Femur (tissue), 1 donor: ENCODE measurements at places on chromosomes 16 and 17.

DNA sequence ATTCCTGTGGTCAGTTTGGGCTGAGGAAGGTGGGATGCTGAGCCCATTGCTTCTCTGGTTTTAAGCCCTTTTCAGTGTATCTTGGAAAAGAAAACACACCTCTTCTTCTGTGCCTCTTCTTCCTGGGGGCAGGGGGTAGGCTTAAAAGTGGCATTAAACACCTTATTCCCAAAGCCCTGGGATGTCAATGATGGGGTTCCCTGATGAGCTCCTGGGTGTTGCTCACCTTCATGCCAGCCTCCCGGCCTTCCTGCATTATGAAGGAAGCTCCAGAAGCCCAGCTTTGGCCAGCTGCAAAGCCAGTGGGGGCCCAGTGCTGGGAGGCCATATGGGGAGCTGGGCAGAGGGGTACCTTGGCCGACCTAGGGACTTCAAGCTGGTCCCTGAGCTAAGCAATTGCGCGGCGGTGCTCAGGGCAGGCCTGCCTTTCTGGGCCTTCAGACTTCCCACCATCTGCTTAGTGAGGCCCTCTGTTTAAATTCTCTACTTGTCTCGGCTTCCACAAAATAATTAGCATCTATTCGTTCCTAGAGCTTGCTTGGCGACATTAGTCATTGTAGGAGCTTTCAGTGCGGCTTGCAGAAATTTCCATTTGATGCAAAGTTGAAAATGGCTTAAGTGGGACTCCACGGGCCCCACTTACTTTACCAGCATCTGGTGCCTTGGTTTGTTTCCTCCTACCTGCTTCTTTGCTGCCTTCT is 121.7 kb upstream of the NLRP1 start:
- no peak for DNase-seq

DNA sequence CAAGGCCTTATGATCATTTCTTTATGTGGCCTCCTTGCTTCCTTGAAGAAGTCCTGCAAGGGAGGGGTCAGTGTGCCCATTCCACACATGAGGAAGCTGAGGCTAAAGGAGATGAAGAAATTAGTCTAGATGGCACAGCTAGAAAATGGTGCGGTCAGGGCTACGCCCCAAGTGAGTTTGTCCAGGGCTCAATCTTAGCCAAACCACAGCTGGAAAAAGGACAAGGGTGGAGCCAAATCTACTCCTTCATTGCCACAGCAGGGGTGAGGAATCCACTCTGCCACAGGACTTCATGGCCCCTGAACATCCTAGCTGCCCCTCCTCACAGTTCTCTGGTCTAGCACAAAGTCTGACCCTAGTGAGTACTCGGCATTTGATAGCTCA is 16.2 kb downstream of the BEAN1 start:
- DNase-seq = no peak

DNA sequence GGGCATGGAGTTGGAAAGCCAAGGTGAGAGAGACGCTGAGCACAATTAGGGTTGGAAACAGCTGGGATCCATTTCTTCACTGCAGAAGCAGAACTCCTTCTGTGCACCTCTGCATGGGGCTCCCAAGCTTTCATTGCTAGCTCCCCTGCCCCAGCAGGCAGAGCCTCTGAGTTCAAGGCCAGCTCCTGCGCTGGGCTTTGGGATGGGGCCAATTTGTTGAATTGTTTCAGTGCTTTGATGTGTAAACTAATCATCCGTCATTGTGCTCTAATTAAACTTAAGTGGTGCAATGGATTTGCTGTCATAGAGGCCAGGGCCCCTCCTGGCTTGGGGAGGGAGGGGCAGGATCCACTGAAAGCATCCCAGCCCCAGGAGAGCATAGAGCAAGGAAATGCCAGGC is 13.5 kb upstream of the LYRM9 start:
- no peak for DNase-seq

DNA sequence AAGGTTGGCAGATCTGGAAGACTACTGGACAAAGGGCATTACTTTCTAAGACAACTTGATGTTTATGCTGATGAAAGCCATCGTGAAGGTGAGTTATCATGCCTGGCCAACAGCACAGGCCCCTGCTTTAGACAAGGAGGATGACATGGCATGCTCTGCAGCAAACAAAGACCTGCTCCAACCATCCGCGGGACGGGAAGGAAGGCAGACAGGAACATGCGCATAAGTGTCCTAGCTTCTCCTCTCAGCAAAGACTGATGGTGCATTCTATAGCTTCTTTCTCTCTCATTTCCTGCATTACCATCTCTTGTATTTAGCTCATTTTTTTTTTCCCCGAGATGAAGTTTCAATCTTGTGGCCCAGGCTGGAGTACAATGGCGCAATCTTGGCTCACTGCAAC is 5.4 kb downstream of the NPLOC4 start:
- DNase-seq = no peak

DNA sequence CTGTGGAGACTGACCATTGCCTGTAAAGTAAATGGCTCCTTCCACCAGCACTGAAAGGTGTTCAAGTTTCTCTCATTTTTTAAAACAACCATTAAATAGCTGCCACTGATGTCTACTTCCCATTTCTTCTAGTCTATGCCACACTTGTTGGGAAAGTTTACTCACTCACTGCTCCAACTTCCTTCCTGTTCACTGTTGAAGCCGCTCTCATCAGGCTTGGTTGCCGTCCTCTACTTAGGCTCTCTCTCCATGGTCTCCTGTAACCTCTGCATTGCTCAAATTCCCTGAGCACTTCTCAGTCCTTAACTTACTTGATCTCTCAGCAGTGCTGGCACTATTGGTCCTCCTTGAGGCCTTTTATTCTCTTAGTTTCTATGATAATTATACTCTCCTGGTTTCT is 32.4 kb downstream of the SNX11 start:
- DNase-seq = no peak

DNA sequence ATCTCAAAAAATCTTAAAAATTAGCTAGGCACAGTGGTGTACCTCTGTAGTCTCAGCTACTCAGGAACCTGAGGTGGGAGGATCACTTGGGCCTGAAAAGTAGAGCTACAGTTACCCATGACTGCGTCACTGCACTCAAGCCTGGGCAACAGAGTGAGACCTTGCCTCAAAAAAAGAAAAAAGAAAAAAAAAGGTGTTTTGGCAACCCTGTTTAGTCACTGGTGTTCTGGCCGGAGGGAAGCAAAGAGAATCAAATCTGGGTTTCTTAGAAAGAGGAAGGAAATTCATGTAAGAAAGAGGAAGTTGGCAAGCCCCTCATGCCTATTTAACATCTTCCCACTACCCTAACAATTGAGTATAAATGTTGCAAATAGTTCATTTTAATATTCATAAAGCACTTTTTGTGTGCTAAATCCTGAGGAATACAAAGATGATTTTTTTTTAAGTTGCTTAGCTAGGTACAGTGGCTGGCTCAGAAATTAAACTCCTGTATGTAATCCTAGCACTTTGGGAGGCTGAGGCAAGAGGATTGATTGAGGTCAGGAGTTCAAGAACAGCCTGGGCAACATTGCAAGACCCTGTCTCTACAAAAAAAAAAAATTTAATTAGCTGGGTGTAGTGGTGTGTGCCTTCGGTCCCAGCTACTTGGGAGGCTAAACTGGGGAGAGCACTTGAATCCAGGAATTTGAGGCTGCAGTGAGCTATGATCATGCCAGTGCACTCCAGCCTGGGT is 6.5 kb upstream of the USP32 start:
- DNase-seq = no peak

DNA sequence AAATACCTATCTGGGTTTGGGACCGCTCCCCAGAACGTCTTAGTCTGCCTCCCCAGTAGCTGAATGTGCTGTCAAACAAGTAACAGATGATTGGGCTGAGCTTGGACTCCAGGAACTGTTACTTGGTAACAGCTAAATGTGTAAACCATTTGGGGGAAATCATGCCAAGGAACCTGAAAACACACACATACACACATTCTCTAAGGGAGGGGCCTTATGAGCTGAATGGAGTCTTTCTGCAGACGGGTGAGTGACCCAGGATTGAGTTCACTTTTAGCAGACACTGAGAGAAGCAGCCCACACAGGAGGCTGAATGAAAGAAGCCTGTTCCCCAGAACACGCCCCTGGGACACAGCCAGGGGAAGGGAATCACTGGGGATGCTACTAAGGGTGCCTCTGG is 1.6 kb downstream of the ACLY start:
- peak; percentile 64 for DNase-seq

- no peak for DNase-seq
Measured at GRCh38 chr17:28365487-28365886, 488 bp upstream of the SEBOX start.

DNA sequence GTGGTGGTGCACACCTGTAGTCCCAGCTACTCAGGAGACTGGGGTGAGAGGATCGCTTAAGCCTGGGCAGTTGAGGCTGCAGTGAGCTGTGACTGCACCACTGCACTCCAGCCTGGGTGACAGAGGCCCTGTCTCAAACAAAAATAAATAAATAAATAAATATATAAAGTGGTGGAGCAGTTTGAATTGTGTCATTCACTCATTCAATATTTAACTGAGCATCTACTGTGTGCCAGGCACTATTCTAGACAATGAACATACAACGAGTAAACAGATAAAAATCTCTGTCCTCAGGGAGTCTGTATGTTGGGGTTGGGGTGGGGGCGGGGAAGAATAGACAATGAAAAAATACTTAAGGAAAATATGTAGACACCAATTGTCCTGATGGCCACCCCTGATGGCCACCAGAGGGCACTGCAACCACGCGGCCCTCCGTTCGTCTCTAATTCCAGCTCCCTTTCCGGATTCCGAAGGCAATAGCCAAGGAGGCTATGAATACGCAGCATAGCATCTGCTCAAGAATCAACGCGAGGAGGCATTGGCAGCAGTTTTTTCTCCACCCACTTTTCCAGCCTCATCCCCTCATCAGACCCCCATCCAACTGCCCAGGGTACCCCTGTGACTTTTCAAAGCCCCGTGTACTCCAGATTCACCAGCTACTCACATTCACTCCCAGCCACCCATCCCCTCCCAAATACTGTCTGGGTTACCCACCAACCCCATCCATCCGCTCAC is 21.4 kb downstream of the QPRT start:
- peak; percentile 76 for DNase-seq

- DNase-seq = no peak
Measured at GRCh38 chr17:68400404-68400735, 56.9 kb downstream of the WIPI1 start.

DNA sequence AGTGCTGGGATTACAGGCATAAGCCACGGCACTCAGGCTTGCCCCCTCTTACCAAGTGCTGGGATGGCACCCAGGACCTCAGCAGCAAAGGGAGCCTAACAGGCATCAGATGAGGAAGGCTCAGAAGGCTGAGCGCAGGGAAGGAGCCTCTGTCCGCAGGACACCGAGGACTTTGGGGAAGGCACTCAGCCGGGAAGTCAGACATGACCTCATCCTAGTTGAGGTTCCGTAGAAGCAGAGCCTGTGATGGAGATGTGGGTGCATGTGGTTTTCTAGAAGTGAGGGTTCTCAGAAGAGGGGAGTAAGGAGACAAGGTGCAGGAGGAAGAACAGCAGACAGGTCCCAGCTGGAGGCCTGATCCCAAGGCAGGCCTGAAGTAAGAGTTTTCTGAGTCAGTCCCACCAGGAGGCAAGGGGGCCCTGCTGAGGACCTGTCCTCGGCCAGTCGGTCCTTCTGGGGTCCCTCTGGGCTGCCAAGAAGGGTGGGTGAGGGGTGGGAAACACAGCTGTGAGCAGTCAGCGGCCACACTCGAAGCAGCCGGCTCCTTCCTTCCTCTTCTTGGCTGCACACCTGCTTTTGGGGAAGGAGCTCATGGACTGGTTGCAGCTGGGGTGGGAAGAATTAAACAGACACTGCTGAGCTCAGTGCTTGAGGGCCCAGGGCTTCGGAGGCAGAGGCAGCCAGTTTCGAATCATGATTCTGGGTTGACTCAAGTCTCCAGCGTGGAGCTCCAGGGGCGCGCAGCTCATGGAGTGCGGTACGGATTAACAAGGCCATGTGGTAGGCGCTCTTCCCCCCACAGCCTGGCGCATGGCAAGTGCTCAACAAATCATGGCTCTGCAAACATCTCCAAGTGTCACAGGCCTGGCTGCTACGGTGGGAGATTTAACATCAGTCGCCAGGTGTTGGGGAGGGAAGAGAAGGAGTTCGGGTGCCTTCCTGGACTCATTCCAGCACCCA is 38.9 kb upstream of the SNN start:
- peak; percentile 71 for DNase-seq

- no peak for DNase-seq
Measured at GRCh38 chr16:61791464-61791863, 244.8 kb downstream of the CDH8 start.

DNA sequence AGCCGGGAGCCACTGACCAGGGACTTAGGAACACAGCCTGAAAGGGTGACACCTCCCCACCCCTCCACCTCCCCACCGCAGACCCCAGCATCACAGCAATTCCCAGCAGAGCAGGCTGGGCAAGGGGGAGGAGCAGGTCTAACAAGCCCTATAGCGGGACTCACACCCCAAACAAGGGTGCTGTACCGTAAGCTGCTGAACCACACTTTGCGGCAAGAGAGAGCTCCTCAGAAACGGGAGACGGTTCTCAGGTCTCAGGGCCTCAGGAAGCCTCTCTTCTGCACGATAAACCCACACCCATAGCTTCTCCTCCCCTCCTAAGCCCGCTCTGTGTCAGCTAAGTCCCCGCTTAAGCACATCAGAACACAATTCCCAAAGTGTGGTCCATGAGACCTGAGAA is 11.7 kb upstream of the COTL1 start:
- DNase-seq = no peak

- DNase-seq = no peak
Measured at GRCh38 chr17:66713533-66714042, 121.3 kb upstream of the CACNG5 start.

DNA sequence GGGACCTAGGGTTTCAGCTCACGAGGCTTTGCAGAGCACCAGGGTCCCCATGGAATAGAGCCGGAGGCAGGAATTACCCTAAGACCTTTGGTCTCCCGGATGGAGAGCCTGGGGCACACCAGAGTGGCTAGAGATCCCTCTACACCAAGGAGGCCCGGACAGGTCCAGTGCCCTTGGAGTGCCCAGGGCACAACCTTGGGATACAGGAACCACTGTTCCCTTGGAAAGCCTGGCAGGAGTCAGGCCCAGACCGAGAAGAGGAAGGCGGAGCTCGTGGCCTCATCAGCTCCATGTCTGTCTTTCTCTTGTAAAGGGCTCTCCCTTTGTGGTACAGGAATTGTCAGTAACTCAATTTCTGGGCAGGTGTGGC is 3.8 kb upstream of the DBNDD1 start:
- no peak for DNase-seq

DNA sequence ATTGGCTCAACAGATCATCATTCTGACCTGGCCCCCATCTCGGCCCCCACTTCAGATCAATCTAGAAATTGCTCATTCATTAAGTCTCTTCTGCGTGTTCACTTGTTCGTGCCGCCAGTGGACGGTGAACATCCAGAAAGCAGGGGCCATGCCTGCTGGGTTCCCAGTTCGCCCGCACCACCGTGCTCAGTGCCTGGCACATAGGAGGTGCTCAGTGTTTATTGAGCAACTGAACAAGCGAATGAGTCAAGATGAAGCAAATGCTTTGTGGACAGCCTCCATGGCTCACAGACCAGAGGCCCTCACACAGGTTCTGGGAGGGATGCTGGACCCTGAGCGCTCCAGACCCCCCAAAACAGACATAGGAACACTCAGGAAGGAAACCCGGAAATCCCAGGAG is 13.9 kb downstream of the BEAN1 start:
- DNase-seq = no peak
